ENCODE measurements at places on chromosomes 11 and 22. TPM values are rescaled to one million over a fixed set of nuclear protein-coding genes. Genes with fewer than 3 reads are reported as not detected.

LRRN4CL gene
- total RNA-seq = 0.15 TPM

DNA sequence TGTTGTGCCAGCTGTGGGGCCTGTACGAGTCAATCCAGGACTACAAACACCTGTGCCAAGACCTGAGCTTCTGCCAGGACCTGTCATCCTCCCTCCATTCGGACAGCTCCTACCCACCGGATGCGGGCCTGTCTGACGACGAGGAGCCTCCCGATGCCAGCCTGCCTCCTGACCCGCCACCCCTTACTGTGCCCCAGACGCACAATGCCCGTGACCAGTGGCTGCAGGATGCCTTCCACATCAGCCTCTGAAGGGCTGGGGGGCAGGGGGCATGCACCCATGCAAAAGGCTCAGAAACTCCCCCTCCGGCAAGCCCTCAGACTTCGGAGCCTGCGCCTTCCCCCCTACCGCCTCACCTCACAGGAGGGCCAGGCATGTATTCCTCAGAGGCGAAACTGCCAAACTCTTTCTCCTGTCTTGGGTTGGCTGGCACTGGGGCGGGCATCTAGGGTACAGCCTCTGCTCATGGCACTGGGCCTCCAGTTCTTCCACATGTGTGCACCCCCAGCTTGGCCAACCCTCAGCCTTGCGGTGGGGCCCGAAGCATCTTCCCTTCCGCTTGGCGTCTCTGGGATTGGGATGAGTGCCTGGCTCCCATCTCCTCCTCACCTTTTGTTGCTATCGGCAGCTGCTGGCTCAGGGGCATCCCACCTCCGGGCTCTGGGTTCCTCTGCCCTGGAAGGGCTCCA, 1.2 kb downstream of the FAM89B start:
- peak; percentile 64 for DNase-seq

DNA sequence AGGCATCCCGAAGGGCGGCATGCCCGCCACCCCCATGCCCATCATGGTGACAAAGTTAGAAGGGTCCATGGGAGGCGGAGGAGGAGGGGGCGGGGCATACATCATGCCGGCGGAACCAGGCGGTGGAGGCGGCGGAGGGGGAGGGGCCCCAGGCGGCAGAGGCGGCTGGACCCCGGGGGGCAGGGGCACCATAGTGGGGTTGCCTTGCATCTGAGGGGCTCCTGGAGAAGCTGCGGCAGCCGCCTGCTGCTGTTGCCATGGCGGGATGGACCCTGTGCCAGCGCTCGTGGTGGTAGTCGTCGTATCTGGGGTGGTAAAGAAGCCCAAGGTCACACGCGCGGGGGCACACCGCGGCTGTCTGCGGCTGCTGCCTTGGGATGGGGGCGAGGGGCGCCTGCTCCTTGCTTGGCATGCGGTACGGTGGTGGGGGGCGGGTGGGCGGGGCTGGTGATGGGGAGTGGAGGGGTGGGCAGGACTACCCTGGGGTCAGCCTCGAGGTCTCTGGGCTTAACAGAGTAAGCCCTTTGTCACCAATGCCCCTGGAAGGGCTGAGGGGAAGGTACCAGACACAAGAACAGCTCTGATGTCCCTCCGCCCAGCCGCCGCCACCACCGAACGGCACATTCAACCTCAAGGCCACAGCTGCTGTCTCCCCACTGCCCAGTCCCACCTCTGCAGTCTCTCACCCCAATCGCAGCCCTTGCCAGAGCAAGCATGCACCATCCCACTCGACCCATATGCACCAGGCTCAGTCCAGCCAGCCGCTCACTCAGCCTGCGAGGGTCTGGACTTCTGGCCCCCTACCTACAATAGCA, 6.3 kb upstream of the PYGM start:
- DNase-seq = no peak

MRGPRF gene
- total RNA-seq = not detected

- no peak for DNase-seq
These were observed 26.2 kb upstream of the PARVG start for GRCh38 chr22:44154436-44154942.

- peak; percentile 27 for DNase-seq
These were observed 31.3 kb downstream of the GNB1L start for GRCh38 chr22:19823191-19823901.

- no peak for DNase-seq
These were observed 2.6 kb upstream of the ENDOD1 start for GRCh38 chr11:95086836-95087570.

MOB2 gene
- total RNA-seq = 34.1 TPM

DNA sequence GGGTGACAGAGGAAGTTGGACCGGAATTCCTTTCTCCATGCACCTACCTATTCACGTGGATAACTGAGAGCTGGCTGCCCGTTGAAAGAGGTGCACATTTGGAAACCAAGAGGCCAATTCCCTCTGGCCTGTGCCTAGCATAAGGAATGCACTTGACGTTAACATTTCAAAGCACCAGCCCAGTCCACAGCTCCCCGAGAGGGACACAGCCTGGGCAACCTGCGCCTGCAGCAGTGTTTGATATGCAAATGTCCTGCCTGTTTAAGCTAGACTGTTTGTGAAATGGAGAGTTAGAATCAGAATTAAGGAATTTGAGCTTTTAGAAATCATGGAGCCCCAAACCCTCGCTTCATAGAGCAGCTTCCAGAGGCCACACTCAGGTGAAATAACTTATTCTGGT, 126.1 kb downstream of the DSCAML1 start:
- no peak for DNase-seq

GRCh38 chr11:609341-609811, 6.4 kb downstream of the IRF7 start:
- no peak for DNase-seq

DNA sequence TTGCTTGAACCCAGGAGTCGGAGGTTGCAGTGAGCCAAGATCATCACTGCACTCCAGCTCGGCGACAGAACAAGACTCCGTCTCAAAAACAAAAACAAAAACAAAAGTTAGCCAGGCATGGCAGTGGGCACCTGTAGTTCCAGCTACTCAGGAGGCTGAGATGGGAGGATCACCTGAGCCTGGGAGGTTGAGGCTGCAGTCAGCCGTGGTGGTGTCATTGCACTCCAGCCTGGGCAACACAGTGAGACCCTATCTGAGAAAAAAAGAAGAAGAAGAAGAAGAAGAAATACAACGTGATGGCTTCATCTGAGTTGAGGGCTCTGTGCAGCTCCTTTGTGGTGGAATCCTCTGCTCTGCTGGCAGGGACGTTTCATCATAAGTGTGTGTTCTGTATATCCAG, 10.0 kb upstream of the TNNT3 start:
- no peak for DNase-seq

P2RX6 gene
- 0.32 TPM for total RNA-seq

- DNase-seq = peak; percentile 86
These were observed 62.8 kb downstream of the BCR start for GRCh38 chr22:23243006-23243573.

GRCh38 chr11:26537341-26537740, 34.7 kb downstream of the MUC15 start:
- DNase-seq = no peak

GRCh38 chr11:130237282-130238006, 77.3 kb downstream of the ZBTB44 start:
- DNase-seq = no peak

DNA sequence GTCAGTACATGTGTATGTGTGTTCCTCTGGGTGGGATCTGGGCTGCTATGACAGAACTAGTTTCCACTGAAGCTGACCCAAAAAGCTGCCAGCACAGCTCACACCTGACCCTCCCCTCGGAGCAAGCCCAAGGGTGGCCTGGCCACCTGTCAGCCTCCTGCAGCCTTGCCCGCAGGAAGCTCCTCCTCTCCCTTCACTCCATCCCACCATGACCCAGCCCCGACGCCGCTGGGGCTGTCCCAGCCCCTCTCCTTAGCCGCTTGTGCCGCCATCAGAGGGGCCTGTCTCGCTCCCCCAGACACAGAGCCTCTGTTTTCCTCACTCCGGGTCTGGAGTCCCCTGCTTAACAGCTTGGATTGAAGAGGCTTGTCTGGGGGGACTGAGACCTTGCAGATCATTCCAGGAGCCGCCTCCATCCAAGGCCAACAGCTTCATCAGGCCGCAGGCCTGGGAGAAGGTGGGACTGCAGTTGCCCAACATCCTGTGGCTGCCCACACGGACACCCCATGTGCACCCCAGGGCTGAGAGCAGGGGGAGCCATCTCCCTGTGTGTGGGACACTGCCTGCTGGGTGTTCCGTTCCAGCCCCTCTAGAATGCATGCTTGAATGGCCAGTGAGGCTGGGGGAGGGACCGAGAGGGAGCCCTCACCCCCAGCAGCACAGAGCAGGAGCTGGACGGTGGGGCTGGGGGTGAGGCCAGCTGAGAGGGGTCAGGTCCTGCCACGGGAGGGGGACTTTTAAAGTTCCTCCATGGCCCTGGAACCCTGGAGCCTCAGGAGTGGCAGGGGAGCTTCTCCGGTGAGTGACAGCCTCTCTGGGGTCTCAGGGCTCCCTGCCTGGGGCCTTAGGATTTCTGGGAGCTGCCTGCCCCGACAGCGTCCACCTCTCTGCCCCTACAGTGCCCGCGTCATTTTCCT, 696 bp downstream of the MRGPRF start:
- DNase-seq = no peak

SHANK2 gene
- total RNA-seq = not detected

PRODH gene
- total RNA-seq = 1.0 TPM

DNA sequence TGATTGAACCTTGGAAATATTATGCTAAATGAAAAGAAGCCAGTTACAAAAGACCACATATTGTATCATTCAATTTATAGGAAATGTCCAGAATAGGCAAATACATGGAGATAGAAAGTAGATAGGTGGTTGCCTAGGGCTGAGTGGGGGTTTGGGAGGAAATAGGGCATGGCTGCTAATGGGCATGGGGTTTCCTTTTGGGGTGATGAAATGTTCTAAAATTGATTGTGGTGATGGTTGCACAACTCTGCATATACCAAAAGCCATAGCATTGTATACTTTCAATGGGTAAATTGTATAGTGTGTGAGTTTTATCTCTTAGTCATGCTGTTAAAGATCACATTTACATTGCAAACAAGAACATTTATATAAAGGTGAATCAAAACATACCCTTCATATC, 48.7 kb downstream of the LDLRAD3 start:
- DNase-seq = no peak

DNA sequence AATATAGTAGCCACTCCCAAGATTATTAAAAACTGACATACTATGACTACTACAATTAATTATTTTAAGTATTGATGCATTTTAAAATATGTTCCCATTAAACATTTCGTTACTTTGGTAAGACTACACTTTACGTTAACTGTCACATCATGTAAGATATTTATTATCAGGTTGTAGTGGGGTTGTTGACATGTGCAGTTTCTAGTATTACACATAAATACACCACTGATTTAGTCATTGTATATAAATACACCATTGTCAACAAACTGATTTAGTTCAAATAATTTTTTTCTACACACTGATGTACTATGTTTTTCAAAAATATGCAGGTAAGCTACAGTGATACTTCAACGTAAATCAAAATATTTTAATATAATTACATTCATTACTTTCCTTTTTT, 11.5 kb downstream of the ST13 start:
- no peak for DNase-seq

DNA sequence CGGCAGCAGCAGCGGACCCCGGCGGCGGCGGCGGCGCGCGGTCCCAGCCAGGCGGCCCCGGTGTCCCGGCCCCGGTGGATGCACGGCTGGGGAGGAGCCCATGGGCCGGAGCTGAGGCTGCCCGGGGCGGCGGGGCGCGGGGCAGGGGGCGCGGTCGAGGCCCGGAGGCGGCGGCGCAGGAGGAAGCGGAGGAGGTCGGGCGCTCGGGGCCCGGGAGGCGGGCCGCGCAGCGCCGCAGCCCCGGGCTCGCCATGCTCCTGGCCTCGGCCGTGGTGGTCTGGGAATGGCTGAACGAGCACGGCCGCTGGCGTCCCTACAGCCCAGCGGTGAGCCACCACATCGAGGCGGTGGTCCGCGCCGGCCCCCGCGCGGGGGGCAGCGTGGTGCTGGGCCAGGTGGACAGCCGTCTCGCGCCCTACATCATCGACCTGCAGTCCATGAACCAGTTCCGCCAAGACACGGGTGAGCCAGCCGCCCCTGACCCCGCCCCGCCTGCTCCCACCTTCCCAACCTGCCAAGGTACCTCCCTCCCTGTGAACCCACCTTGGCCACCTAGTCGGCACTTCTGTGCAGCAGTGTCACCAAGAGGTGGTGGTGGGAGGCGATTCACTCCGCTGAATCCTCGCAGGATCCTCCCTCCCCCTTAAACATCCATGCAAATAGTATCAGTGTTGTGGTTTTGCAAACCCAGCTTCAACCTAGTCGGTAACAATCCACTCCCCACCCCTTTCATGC, 580 bp downstream of the DTX4 start:
- DNase-seq = no peak

DMC1 gene
- total RNA-seq = 13.6 TPM

GRCh38 chr11:79671401-79671800, 230.6 kb upstream of the TENM4 start:
- no peak for DNase-seq

RAB3IL1 gene
- not detected for total RNA-seq

DNA sequence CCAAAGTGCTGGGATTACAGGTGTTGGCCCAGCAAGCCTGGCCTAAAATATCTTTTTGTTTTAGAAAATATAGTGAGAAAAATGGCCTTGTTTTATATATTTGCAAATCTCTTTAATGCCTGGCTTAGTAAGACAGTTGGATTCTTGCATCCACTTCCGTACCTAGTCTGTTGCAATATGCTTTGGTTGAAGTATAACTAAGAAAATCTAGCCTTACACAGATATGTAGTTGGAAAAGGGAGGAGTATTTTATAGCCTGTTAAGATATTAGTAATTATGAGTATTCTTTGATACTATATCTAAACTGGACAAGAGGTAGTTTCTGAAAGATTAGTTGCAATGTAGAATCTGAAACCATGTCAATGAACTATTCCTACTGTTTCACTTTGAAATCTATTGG, 65.1 kb downstream of the ZNRF3 start:
- no peak for DNase-seq

DNA sequence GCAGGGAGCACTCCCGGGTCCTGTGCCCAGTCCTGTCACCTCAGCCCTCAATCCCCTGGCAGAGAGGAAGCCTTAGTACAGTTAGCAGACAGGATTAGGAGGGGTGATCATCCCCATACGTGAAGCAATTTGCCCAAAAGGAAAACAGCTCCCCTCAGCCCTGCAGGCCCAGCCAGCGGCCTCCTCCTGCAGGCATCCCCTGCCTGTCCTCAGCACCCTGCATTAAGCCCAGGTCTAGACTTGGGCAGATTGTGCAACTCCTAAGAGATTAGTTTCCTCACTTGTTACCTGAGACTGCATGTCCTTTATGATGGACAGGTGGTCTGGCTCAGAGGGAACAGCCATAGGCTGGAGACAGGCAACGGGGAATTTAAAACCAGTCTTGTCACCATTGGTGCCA, 95.5 kb upstream of the TMEM45B start:
- no peak for DNase-seq

OSM gene
- total RNA-seq = 122 TPM

GRCh38 chr11:23959462-23959861, 537.4 kb upstream of the LUZP2 start:
- DNase-seq = no peak

GRCh38 chr11:40683010-40683409, 776.4 kb downstream of the LRRC4C start:
- DNase-seq = no peak

GRCh38 chr11:70220136-70220535, 17.0 kb downstream of the FADD start:
- DNase-seq = no peak
